ENCODE measurements at places on chromosomes 3 and 15.

- no peak for DNase-seq
Measured at GRCh38 chr3:63955830-63956545, 43.8 kb upstream of the SCAANT1 start.

DNA sequence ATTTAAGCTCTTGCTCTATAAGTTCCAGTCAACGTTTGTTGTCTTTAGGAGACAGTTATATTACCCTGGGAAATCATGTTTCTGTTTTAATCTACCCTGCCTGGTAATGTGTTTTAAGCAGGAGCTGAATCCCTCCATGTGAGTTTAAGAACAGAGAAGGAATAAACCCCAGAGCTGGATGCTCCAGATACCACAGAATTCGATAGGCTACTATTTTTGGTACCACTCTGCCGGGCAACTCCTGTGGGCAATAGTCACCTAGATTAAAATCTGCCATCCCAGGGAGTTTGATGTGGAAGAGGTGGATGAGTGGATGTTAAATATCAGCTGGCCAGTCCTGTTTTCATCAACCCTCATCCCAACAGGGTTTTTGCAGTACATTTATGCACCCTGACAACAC is 20.4 kb downstream of the NUDT16 start:
- no peak for DNase-seq

DNA sequence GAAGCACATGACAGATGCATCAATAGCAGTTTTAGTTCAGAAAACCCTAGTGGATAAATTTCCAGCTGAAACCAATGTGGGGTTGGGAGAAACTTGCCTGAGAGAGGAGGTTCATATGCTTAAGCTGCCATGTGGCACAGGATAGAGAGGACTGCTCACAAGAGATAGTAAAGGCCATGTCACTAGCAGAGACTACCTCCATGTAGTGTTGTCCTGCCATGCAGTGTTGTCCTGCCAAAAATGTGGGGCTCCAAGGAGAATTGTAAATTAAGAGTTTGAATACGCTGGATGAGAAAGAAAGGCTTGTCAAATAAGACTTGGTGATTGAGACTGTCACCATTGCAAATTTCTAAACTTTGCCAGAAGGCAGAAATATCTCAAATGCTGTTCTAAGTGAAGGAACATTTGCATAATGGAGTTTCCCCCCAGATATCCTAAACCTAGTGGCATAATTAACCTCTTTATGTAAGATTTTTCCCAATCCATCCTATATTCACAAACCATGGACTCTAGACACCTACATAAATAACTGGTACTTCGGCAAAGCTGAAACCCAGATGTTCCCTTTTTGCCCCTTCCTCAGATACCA is 938.3 kb upstream of the ALCAM start:
- no peak for DNase-seq

GRCh38 chr15:96334017-96334704 is 3.7 kb downstream of the NR2F2 start:
- no peak for DNase-seq

GRCh38 chr3:52328536-52329080 is 12.5 kb downstream of the DNAH1 start:
- DNase-seq = no peak

GRCh38 chr3:81823882-81824395 is 62.5 kb upstream of the GBE1 start:
- DNase-seq = no peak

DNA sequence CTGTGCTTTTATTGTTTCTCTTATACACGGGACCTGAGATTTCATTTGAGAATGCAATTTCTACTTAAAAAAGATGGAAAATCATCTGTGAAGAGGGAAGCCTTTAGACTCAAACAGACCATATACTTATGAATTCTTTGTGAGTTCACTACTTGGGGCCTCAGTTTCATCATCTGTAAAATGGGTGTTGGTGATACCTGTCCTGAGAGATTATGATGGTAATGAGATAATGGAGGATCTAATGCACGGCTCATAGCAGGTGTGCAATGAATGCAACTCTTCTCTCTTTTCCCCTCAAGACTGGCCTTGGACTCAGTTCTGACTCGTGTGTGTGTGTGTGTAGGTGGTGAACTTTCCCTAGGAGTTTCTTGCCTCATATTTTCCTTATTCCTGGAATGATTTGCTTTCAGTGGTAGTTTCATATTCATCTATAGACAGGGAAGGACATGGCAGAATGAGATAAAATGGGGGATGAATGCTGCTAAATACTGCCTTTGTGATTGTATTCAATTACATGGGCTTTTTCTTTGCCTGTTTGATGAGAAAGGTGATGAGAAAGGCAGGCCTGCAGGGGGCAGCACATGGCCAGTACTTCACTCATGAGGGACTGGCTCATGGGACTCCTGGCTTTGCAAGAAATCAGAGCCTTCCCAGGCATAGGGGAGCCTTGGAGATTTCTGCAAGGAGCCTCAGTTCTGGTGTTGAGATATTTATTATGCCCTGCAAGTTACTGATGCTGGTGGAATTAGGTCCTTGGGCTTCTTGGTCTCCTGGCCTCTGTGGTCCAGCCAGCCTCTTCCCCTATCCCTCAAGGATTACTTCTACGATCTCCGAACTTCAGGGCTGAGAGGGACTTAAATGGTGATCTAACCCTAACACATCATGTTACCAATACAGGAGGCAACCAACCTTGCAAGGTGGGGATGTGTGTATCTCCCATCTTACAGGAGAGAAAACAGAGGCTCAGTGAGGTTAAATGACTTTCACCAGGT is 70.7 kb downstream of the RPLP1 start:
- peak; percentile 13 for DNase-seq

All from activated CD4-positive, alpha-beta T cell treated with anti-CD3 and anti-CD28 coated beads, Interleukin-2, amount 50 U/mL, for 24 hours (primary cell).